ENCODE measurements at places on chromosomes 2 and 18. TPM values are rescaled to one million over a fixed set of nuclear protein-coding genes. Genes with fewer than 3 reads are reported as not detected.

DNA sequence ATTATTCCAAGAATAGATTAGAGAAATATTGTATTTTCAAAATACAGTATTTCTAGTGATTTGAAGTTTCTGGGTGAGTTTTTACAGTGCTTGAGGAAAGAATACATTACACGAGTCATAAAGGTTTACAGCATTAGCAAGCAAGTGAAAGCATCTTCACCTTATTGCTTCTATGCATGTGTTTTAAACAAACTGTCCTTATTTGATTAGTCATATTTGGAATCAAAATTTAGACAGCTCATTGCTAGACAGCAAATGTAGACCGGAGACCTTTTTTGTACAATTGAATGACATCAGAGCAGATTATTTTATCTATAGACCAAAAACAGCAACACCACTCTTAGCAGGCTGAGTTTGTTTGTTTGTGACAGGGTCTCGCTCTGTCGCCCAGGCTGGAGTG, 69.2 kb downstream of the FAM161A start:
- no peak for DNase-seq

GRCh38 chr2:134692499-134692898, 26.3 kb downstream of the TMEM163 start:
- DNase-seq, result no peak

DNA sequence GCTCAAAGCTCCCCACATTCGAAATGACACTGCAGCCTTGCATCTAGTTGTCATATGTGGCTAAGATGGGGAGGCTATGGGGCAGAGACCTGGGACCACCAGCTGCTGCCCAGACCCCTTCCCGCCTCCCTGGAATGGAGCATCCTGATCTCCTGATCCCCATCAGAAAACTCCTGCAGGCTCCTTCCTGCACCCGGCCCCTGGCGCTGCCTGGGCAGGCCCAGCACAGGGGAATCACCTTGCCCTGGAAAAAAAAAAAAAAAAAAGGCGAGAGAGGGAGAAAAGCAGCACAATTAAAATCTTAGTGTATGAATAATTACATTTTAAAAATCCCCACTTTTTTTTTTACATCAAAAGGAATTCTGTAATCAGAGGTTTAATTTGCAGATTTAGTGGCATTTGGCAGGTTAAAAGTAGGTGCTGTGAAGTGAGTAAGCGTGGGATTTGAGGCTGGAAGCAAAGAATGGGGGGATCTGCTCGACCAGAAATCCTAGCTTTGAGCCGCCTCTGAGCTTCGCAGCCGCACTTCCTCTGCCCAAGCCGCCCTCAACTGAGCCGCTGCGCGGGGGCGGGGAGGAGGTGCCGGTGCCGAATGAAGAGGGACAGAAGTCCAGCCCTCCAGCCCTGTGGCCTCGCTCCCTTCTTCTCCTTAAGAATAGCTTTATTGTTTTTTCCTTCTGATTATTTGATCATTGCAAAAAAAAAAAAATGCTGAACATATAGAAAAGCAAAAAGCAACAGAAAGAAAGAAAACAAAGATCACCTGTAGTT, 30.0 kb downstream of the THNSL2 start:
- no peak for DNase-seq

Gene RNU2-63P
- not detected for total RNA-seq

Gene LRATD1
- 10.5 TPM for total RNA-seq

Measured in right atrium auricular region (tissue), 2 donors.